ENCODE measurements at places on chromosomes 6 and 20.

GRCh38 chr6:56550301-56550700 is 92.4 kb downstream of the DST start:
- no peak for DNase-seq

DNA sequence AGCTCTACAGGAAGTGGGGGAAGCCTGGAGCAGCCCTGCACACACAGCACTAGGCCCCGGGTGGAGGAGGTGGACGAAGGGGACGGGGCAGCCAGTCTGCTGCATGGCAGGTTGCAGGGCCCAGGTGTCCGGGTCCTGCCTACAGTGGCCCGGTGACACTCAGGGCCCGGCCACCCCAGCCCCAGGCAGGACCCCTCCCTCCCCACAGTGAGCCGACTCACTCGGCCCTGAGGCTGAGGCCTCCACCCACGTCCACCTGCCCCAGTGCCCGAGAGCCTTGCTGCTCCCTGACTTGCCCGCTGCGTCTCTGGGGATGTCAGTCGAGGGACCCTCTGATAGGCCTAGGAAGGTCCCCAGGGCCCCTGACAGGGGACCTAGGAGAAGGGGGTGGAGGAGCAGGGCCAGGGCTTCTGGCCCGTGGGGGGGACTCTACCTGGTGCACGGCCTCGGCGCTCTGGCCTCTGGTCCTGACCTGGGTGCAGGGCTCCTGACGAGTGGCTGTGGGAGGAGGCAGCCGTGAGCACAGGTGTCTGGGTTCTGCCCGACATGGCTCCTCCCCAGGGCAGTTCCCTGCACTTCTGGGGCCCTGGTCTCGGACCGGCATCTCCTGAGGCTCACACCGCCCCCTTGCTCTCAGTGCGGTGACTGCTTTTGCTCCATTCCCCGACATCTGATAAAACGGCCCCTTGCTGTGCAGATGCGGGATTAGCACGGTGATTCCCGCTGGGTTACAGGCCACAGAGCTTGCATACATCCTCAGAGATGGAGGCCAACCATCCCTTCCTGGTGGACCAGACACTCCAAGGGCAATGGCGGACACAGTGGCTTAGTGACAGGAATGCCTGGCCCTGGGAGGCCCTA is 20.1 kb downstream of the FRMD1 start:
- DNase-seq: no peak

- no peak for DNase-seq
Observed at GRCh38 chr6:132289756-132290155, 111.5 kb downstream of the MOXD1 start.

DNA sequence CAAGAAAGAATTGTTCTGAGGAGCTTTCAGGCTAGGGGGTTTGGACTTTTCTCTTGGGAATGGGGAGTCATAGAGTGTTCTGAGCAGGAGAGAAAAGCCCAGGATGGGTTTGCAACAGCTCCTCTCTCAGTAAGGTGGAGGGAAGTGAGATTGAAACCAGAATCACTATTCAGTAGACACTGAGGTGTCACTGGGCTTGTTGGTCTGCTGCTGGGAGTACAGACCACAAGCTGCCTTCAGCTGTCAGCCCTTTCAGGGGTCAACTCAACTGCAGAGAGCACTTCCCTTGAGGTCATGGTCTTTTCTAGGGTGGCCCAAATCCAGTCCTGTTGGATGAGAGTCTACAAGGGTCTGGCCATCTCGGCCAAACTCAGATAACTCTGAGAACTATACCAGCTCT is 12.9 kb upstream of the FOXA2 start:
- no peak for DNase-seq

GRCh38 chr6:35419417-35419816 is 32.7 kb upstream of the FANCE start:
- peak; percentile 16 for DNase-seq

GRCh38 chr20:17709361-17710293 is 9.9 kb downstream of the BANF2 start:
- DNase-seq: no peak

GRCh38 chr6:121959501-121959900 is 440.0 kb upstream of the HSF2 start:
- no peak for DNase-seq

DNA sequence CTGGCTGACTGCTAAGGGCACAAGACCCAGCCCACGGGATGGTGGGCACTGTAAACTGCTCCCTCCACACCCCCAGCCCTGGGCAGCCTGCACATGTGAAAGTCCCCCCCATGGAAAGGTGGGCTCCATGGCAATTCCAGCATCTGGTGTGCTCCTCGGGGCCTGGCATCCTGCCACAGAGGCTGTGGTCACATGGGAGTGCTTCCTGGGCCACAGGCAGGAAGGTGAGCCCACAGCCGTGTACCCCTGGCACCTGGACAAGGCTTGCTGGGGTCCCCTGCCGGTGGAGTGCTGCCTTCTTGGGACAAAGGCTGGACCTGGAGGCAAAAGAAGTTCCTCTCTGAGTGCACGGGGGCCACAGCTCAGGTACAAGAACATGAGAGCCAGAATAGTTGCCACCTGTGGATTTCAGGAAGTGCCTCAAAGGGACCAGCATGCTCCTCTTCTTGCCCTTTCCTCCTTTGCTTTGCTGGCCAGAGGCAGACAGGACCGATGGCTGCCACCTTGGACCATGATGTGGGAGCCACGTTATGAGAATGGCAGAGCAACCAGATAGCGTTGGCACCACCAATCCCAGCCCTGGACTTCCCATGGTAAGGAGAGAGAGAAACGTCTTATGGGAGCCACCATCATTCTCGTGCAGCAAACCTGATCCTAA is 120.2 kb upstream of the MLN start:
- no peak for DNase-seq

DNA sequence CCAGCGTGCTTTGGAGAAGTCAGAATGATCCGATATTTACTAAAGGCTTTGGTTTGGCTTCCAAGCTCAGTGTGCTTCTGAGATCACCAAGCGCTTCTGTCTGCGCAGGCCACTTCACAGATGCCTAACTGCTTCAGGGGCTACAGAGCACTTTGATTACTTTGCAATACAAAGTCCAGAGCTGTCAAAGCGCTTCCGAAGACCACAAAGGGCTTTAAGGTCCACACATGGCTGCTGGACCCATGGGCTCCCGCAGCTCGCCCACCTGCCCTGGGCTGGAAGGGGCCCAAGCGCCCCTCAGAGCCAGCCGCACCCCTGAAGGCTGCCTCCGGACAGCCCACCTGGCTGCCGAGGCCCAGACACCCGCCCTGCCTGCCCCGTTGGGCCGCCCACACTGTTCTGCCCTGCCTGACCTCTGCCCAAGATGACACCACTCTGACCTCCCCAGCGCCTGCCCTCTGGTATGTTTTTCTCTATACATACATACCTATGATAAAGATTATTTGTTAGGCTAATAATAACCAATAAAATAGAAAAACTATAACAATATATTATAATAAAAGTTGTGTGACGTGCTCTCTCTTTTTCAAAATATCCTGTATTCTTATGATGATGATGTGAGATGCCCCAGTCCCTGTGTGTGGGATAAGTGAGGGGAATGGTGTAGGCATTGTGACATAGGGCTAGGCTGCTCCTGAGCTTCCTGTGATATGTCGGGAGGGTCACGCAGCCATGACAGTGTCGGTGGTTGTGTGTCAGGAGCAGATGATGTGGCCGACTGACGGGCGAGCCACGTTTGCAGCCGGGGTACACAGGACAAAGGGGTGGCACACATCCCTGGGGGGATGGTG is 22.6 kb downstream of the DYNLT1 start:
- no peak for DNase-seq

DNA sequence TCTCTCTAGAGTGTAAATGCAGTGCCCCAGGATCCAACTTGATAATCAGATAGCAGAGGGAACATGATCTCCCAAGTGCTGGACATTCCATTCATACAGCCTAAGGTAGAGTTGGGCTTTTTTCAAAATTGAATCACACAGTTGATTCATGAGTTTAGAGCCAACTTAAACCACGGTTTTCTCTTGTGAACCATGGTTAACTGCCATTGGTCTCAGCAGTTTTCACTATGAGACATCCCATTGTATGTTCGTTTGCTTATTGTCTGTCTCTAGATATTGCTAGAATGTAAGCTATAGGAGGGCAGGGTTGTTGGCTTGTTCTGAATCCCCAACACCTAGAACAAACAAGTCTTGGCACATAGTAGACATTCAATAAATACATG is 37.2 kb upstream of the TAF8 start:
- no peak for DNase-seq

DNA sequence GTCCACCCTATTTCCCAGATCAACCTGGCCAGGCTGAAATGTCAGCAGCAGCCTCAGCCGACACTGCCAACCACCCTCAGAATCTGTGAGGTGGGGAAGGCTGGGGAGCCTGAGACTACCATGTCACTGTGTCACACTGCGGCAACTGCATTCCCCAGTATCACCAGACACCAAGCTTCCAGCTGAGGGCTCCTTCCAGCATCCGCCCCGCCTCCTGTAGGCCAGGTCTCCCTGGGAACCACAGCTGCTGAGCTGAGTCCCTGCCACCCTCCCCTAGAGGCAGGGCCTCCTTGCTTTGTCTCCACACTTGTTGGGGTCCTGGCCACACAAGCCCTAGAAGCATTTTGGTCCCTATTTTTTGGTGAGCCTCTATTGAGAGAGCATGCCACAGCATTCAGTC is 115.7 kb downstream of the UNC5CL start:
- DNase-seq: no peak

GRCh38 chr6:163671355-163671754 is 256.8 kb downstream of the QKI start:
- DNase-seq: no peak

GRCh38 chr6:87945966-87946365 is 101.7 kb upstream of the SPACA1 start:
- no peak for DNase-seq

DNA sequence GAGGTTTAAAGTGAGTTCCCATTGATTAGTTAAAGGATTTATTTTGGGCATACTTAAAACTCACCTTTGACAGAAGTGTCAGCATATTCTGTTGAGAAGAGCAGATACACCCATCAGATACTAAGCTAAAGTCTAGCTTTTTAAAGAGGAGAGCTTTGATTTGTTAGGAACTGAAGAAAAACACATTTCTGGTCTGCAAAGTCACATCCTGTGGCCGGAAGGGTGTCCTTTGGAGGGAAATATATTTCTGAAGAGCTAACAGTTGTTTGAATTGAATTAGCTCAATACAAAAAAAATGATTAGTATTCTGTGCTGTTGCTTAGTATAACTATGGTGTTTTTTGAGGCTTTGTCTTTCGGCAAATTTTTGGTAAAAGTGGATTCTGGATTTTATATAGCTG is 302.7 kb downstream of the RFPL4B start:
- DNase-seq: no peak

GRCh38 chr6:159075506-159076228 is 30.9 kb upstream of the TAGAP start:
- no peak for DNase-seq

GRCh38 chr20:54572665-54573435 is 97.5 kb downstream of the DOK5 start:
- no peak for DNase-seq

GRCh38 chr6:167748046-167748445 is 78.7 kb upstream of the AFDN start:
- no peak for DNase-seq

DNA sequence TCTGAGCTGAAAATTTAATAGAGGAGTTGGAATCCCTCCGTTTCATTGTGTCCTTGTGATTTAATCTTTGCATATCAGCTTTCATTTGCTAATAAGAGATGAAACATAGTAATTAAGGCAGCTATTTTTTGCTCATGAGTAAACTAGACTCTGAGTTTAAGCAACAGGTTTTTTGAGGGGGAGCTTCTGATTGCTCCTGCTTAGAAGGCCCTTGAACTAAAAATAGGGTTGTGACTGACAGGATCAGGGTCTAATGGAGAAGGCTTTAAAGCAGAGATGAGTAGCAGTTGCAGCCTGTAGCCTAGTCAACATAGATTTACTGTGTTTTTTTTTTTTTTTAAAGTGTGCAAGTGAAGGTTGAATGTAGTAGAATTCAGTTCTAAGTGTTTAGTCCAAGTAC is 17.4 kb downstream of the HSF2 start:
- no peak for DNase-seq

- DNase-seq: no peak
Observed at GRCh38 chr6:44679438-44680201, 292.1 kb downstream of the CDC5L start.

- no peak for DNase-seq
Observed at GRCh38 chr6:107642095-107642860, 152.4 kb downstream of the SOBP start.

- DNase-seq: no peak
Observed at GRCh38 chr6:84224251-84224650, 3.2 kb downstream of the CEP162 start.

GRCh38 chr6:101803136-101803535 is 409.6 kb downstream of the GRIK2 start:
- no peak for DNase-seq

GRCh38 chr6:85675030-85675819 is 32.5 kb upstream of the SYNCRIP start:
- DNase-seq: no peak

DNA sequence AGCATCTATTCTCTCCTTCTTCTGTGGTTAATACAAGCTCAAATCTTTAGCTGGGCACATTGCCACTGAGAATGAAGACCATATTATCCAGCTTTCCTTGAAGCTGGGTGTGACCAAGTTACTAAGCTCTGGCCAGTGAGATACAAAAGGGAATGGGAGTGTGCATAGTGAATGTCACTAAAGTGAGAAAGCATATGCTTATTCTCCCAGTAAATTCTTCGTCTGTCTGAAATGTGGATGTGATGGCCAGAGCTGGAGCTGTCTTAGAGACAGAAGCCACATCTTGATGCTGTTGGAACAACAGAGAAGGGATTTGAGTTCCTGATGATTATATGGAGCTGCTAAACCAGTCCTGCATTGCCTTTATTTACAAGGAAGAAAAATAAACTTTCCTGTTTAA is 60.1 kb downstream of the SESN1 start:
- DNase-seq: no peak

GRCh38 chr6:45822246-45822812 is 193.3 kb downstream of the CLIC5 start:
- DNase-seq: no peak

- no peak for DNase-seq
Observed at GRCh38 chr6:137775720-137776119, 91.3 kb upstream of the TNFAIP3 start.

DNA sequence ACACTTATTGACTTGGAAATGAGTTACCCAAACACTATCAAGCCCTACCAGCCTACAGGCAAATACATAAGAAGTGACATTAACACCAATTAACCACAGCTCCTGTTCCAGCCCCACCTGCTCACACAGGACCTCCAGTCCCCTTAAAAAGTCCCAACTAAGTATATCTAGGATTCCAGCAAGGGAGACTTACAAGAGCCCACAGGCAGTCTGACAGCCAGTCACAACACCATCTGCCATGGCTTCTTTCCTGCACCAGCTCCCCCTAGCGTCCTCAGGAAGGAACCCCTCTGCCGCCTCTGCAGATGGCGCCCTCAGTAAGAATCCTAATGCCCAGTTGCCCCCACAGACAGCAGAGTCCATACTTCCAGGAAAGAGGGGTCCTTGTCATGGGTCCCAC is 122.1 kb downstream of the HIVEP2 start:
- DNase-seq: peak; percentile 12

- no peak for DNase-seq
Observed at GRCh38 chr20:18639501-18639979, 51.7 kb downstream of the DTD1 start.

GRCh38 chr6:144659202-144660182 is 374.4 kb downstream of the UTRN start:
- no peak for DNase-seq

- no peak for DNase-seq
Observed at GRCh38 chr6:146885708-146886457, 287.1 kb downstream of the ADGB start.

- no peak for DNase-seq
Observed at GRCh38 chr20:50163570-50164317, 10.2 kb upstream of the PEDS1 start.

- peak; percentile 10 for DNase-seq
Observed at GRCh38 chr6:22025468-22026163, 271.2 kb downstream of the PRL start.
